ENCODE measurements at places on chromosomes 7 and 10.
A peak's percentile ranks its signal among the peaks of the same experiment; 100 is the strongest.

DNA sequence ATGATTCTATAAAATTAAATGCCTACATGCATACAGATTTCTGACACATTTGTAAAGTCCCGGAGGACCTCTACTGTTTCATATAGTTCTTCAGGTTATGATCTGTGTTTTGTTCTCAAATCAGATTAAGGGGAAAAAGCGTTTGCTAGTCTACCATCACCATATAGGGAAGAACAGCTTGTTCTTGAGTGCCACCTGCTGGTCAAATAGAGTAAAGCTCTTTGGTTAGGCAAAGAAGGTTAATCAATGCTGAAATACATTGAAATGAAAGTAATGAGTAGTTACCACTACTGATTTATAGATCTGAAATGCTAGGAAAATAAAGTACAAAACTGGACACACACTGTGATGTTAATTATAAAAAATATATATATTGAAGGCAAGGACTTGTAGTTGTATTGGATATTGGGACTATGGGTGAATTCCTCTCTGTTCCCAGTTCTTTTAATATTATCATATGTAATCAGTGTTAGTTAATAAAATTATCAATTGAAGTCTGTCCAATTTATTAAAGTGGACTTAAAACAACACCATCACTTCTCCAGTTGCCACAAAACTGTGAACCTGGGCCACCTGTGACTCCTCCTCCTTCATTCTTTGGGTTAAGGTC lies 72.6 kb upstream of the PDLIM1 start:
- no peak for DNase-seq

- DNase-seq = no peak
Measured at GRCh38 chr7:132419542-132419941, 156.7 kb downstream of the PLXNA4 start.

GRCh38 chr10:81135851-81136250 lies 598.1 kb downstream of the SH2D4B start:
- no peak for DNase-seq

GRCh38 chr7:112157072-112157471 lies 49.1 kb downstream of the DOCK4 start:
- no peak for DNase-seq

GRCh38 chr7:30453921-30454320 lies 24.7 kb downstream of the NOD1 start:
- DNase-seq = no peak

DNA sequence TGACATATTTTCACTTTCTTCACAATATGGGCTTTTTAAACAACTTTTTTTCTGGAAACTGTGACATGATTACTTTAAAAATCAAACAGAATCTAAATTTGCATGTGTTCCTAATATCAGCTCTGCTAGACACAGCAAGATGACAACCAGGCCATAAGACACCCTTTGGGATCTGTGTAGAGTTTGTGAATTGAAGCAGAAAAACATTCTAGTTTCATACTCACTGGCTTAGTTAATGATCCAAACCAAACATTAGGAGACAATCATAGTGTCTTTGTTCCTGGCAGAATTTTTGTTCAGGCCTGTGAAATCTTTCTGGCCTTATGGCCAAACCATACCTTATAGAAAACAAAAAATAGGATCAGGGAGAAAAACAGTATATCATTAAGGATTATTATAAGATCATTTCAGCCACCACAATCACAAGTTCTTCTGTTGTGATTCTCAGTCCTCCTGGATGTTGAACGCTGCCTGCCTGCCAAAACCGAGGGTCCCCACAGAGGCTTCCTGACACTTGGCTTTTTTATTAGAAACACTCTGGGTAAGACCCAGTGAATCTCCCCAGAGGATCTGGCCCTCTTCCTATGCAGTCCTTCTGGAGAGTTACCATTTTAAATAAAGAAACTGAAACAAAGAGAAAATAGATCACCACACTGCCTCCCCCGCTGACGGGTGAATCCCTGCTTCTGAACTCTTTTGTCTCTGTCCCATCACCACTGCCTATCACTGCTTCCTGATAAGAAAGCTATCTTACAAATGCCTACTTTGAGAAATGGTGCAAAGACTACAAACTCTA lies 79.2 kb upstream of the PPP1R3C start:
- no peak for DNase-seq

DNA sequence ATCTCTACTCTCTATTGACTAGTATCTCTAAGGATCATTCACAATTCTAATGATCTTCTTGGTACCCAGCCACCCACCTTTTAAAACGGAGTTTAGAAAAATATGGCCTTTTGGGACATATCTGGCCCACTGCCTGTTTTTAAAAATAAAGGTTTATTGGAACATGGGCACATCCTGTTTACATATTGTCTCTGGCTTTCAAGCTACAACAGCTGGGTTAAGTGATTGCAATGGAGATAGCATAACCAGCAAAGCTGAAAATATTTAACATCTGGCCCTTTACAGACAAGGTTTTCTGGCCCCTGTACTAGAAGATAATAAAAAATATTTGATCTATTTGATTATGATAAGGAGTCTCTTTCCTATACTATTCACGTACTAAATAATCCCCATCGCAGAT lies 232.4 kb upstream of the RHOBTB1 start:
- no peak for DNase-seq

GRCh38 chr10:86293396-86293791 lies 73.2 kb downstream of the GRID1 start:
- DNase-seq = no peak

- DNase-seq = no peak
Measured at GRCh38 chr7:6286486-6286885, 14.1 kb upstream of the CYTH3 start.

GRCh38 chr10:130138479-130138866 lies 2.3 kb downstream of the GLRX3 start:
- no peak for DNase-seq

GRCh38 chr10:133365461-133366129 lies 7.6 kb downstream of the ECHS1 start:
- no peak for DNase-seq

DNA sequence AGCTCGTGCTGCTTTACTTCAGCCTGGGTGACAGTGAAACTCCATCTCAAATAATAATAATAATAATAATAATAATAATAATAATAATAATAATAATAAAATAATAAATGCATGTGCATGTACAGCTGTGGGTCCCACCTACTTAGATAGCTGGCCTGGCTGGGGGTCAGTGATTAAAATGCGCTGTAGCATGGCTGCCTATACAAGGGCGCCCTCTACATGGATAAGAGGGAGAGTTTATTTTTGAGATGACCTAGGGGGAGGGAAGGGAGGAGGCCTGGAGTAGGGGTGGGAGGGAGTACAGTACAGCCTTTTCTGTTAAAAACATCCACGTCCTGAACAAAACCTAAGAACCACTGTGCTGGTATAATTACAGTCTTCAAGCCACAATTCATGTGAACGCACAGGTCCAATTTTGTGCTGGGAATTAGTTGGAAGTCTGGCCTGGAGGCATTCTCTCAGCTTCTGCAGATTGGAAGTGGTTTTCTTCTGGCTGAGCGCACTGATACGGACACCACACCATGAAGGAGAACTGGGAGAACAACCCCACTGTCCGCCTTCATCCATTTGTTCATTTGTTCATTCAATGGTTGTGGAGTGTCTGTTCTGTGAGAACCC lies 146.5 kb downstream of the TMEM178B start:
- DNase-seq = no peak

- DNase-seq = no peak
Measured at GRCh38 chr7:116071629-116072028, 41.1 kb upstream of the TFEC start.

- no peak for DNase-seq
Measured at GRCh38 chr7:91945476-91945875, 4.8 kb downstream of the AKAP9 start.

GRCh38 chr10:124939290-124939689 lies 2.6 kb upstream of the ZRANB1 start:
- DNase-seq = no peak

DNA sequence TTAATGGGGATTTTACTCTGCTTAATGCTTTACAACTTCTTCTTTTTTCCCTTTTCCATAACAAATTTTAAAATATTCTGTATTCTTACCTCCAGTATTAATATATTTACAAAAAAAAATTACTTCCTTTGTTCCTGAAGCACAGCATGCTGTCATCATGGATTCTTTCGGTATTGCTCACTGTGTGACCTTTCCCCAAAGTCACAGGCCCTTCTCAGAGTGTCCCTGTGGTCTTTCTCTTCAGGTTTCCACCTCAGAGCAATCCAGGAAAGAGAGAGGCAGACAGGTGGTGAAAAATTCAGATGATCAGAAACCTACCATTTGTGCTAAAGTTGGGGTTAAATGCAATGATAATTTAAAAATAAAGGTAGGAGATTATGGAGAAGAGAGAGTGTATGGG lies 13.0 kb downstream of the AOAH start:
- no peak for DNase-seq

DNA sequence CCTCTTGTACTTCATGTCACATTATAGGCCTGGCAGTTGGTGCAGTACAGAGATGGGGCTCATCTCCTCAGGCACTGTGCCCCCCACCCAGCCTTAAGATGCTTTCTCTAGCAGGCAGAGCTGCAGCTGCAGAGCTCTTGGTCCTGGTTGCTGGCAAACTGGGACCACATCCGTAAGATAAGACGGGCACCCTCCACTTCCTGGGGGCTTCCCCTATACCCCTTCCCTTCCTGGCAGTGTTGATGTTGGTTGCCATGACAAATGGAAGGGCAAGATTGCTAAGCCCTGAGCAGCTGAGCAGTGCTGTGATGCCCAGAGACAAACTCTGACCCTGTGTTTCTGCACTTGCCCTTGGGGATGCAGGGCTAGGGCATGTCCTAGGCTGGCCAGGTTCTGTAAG lies 103.4 kb upstream of the ANLN start:
- no peak for DNase-seq

- no peak for DNase-seq
Measured at GRCh38 chr10:128277267-128277840, 151.1 kb upstream of the MKI67 start.

DNA sequence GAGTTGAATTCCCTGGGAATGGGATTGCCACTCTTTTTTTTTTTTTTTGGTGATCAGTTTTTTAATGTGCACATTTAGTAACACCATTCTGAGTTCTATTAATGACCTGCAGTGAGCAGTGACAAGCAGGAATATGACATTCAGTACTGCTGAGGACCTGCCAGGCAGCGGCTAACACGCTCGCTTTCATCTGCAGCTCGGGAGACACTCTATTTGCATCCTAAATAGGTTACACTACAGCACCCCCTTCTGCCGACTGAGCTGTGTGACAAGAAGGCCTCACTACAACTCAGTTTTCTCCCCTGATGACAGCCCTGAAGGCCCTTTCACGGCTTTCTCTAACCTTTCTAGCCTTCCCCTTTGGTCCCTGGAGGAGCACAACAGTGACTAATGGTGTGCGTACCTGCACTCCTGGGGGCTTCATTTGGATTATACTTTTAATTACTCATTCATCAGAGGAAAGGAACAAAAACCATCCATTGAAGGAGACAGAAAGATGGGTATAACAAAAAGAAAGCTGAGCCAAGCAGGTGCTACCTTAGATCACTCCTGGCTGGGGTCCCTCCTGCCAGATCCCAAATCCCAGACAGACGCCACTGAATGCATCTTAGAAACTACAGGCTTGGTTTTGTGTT lies 872.4 kb downstream of the LRMDA start:
- DNase-seq = no peak

GRCh38 chr10:132064082-132064755 lies 1.5 kb upstream of the JAKMIP3 start:
- no peak for DNase-seq

- no peak for DNase-seq
Measured at GRCh38 chr7:69018200-69018599, 580.1 kb upstream of the AUTS2 start.

DNA sequence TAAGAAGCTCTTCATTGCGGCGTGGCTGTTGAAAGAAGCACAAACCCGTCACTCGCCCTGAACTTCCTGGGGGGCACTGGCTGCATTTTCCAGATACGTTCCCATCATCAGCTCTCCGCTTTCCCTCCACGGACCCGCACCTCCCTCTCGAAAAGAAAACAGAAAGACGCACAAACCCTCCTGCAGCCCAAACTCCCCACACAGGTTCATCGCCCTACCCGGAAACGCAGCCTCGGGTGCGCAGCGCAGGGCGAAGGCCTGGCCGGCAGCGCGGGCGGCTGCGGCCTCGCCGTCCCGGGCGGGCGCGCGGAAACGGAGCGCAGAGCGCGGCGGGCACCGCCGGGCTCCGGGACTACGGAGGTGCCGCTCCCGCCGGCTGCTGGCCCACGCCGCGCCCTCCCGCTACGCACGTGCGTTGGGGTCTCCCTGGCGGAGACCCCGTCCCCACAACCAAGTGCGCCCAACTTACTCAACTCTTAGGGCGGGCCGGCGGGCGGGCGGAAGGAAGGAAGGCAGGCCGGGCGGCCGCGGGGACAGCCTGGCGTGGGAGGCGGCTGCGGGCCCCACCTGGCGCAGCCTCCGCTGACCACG lies 822 bp downstream of the ZNF800 start:
- DNase-seq = peak; percentile 16

GRCh38 chr10:5155951-5156350 lies 29.0 kb downstream of the AKR1C8 start:
- no peak for DNase-seq

DNA sequence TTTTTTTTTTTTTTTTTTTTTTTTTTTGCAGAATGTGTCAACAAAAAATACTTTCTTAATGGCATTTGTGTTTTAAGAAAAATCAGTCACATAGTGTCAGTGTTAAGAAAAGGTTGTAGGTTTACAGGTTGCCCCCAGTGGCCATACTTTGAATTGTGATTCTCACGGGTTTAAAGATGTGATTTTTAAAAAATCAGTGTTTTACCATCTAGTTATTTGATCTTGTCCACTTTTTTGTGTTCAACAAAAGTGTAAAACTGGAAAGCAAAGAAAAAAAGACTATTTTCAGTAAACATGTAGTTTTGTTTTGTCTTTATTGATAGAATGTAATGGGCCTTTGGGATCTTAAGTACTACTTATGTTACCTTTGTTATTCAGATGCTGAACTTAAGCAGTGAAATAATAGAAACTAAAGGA lies 25.7 kb downstream of the SUV39H2 start:
- DNase-seq = no peak

- no peak for DNase-seq
Measured at GRCh38 chr7:30232391-30232790, 52.0 kb upstream of the ZNRF2 start.

- no peak for DNase-seq
Measured at GRCh38 chr10:48232717-48233447, 41.6 kb downstream of the FRMPD2 start.

DNA sequence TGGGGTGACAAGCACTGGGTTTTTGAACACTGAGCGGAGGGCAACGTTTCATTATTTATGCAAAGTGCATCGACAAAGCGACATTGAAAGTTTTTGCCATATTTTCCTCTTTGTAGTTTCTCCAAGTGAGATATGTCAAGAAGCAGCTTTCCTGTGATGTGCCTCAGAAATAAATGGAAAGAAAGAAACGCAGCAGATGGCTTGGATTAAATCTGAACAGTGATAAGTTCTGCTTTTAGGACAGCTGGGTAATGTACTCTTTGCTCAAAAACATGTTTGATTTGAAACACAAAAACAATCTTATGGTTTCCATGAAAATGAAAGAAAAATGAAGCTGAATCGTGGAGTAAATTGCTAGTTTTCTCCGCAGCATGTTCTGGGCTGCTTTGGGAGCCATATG lies 166.3 kb downstream of the PTPRN2 start:
- no peak for DNase-seq

All from stimulated activated CD8-positive, alpha-beta memory T cell treated with anti-CD3 and anti-CD28 coated beads, Interleukin-7, amount 100 ng/mL, for 1 hour (primary cell).